ENCODE measurements at places on chromosomes 7 and 10.

- no peak overlapping the region for H3K4me3 ChIP-seq
- no peak overlapping the region for H3K27ac ChIP-seq
- H3K4me1 ChIP-seq, result no peaks in the 10 kb centered on the region
- DNase-seq, result no peak
Observed at GRCh38 chr10:6786579-6787031, 206.5 kb upstream of the PRKCQ start.

- H3K27ac ChIP-seq, result no peak overlapping the region
- no peaks in the 10 kb centered on the region for H3K4me1 ChIP-seq
- no peak for DNase-seq
- no peaks in the 10 kb centered on the region for H3K36me3 ChIP-seq
Observed at GRCh38 chr10:55019439-55019838, 218.4 kb upstream of the PCDH15 start.

DNA sequence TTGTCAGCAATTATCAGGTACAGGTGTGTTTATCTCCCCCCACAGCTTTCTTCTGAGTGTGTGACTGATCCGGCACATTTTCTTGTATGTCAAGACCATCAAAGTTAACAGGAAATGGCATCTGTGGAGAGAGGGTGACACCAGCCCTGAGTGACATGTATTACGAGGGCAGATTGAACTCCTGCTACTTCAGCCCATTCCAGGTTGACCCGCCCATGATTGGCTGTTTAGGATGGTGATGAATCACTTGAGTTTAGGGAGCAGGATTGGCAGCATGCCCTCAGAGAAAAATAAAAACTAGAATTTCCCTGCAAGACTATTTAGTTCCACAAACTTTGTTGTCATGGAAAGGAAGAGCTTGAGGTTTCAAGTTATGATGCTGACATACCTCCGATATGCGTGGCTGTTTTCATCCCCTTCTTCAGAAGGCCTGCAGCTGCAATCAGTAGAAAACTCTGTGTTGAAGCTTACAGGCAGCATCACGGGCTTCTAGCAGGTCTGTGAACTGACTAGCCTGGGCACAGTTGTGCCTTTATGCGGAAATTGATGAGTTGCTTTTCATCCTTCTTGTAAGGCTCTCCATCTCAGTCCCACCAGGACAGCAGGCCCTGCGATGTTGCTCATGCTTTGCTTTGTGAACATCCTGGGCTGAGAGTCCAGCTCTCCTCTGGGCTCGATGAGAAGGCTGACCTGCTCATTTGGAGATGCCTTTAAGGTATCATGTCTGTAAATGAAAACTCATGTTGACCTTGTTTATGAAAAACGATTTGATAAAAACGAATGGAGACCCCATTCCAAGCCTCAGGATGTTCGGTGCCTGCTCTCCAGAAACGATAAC, 8.0 kb upstream of the CELF2 start:
- H3K4me1 ChIP-seq, result no peaks in the 10 kb centered on the region
- no peak overlapping the region for H3K27ac ChIP-seq
- H3K27me3 ChIP-seq, result peaks cover 4% of the 10 kb centered on the region
- no peak for DNase-seq
- H3K36me3 ChIP-seq, result no peaks in the 10 kb centered on the region

DNA sequence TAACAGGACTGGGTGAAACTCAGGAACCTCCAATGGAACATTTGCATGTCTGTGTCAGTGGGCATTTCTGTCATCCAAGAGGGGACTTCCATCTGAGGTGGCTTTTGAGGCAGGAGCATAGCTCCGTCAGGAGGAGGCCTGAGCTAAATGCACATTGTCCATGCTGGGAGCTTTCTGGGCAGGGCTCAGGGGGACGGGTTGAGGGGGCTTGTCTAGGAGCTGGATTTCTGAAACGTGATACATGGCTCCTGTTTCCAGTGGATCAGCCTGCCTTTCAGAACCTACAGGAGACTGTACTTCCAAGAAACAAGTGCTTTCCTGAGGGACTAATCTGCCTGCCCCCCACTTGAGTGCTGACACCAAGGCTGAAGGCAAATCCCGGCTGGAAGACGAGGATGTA, 40.5 kb upstream of the GDF10 start:
- no peaks in the 10 kb centered on the region for H3K36me3 ChIP-seq
- H3K4me1 ChIP-seq, result no peaks in the 10 kb centered on the region
- DNase-seq, result no peak
- H3K27ac ChIP-seq, result no peak overlapping the region
- H3K27me3 ChIP-seq, result no peaks in the 10 kb centered on the region

DNA sequence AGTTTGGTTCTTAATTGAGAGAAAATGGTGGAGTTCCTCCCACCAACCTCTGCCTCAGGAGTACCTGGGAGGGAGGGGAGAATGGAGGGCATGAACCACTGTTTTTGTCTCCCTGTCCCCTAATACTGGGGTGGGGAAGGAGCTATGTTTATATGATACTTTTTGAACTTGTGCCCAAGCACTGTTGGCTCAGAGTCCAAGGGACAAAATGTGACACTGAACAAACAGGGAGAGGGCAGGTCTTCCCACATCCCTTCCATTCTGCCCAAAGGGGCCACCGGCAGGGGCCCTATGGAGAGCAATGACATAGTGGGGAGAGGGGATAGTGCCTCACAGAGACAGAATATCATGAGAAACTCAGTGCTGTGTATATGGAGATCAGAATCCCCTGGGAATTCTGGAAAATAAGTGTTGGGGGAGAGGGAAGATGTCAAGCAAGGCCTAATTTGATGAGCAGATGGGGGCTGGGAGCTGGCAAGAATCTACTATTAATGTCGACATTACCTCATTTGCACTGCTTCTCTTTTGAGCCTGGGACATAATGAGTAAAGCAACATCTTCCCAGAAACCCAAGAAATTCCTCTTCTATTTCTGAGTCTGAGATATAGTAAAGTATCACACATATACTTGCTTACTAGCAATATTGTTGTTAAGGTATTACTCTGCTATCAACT, 180.6 kb downstream of the CYP26A1 start:
- H3K27me3 ChIP-seq, result no peaks in the 10 kb centered on the region
- peak overlapping the region; percentile 59 for H3K27ac ChIP-seq
- peaks cover 6% of the 10 kb centered on the region for H3K4me1 ChIP-seq

GRCh38 chr10:83617172-83617571, 522.1 kb upstream of the GHITM start:
- no peaks in the 10 kb centered on the region for H3K27me3 ChIP-seq
- no peaks in the 10 kb centered on the region for H3K36me3 ChIP-seq
- no peaks in the 10 kb centered on the region for H3K4me1 ChIP-seq
- no peak overlapping the region for H3K27ac ChIP-seq
- DNase-seq, result no peak

DNA sequence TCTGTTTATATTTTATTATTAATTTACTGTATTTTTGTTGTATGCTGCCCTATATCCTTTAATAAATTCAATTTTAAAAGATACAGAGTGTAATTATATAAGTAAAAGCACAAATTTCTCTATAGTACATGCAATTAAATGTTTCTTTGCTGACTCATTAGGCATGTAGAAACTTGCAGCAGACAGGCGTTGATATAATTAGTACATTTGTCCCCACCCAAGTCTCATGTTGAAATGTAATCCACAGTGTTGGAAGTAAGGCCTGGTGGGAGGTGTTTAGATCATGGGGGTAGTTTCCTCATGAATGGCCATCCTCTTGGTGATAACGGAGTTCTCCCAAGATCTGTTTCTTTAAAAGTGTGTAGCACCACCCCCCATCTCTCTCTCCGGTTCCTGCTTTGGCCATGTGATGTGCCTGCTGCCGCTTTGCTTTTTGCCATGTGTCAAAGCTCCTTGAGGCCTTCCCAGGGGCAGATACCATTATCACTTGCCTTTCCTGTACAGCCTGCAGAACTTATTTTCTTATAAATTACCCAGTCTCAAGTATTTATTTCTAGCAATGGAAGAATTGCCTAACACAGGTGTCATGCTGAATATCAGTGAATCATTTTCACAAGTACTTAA, 63.7 kb downstream of the TSPAN12 start:
- H3K27ac ChIP-seq, result no peak overlapping the region
- H3K27me3 ChIP-seq, result no peaks in the 10 kb centered on the region
- peaks cover 2% of the 10 kb centered on the region for H3K36me3 ChIP-seq
- H3K4me3 ChIP-seq, result no peak overlapping the region

GRCh38 chr10:48902096-48902495, 37.5 kb downstream of the LRRC18 start:
- no peak overlapping the region for H3K4me3 ChIP-seq
- no peaks in the 10 kb centered on the region for H3K27me3 ChIP-seq
- DNase-seq, result no peak

DNA sequence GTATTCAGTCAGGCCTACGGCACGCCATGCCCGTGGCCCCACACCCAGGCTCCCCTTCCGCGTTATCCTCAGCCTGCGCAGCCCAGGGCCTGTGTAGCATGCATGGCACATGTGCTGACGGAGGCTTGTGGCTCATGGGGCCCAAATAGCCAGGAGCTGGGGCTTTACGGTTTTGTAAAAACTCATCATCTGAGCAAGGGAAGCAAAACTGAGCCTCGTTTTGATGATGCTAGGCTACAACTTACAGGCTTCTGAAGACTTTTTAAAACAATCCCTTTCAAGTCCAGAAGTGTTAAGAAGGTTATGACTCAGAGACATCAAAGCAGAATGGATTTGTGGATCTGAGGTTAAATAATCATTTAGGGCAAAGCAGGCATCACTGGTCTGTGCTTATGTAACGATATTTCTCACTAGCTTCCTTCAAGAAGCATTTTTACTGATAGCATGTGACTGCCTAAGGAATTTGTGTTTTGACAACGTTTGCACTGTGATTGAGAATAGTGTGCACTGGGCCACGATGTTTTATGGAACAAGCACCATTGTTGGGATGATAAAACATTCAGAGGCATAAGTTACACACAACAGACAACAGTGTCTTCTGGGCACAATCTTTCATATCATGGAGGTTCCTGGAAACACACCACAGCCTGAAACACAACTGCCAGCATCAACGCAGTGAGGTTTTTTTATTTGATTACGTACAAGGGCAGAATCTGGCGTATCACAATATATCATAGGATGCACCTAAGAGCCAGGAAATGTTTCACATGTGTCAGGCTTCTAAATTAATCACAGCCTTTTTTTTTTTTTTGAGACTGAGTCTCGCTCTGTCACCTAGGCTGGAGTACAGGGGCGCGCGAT, 274.3 kb downstream of the CCDC3 start:
- no peaks in the 10 kb centered on the region for H3K36me3 ChIP-seq
- no peaks in the 10 kb centered on the region for H3K4me1 ChIP-seq
- H3K4me3 ChIP-seq, result no peak overlapping the region
- no peak for DNase-seq

- no peaks in the 10 kb centered on the region for H3K36me3 ChIP-seq
- H3K27ac ChIP-seq, result no peak overlapping the region
- H3K4me3 ChIP-seq, result no peak overlapping the region
- H3K4me1 ChIP-seq, result no peaks in the 10 kb centered on the region
- no peaks in the 10 kb centered on the region for H3K27me3 ChIP-seq
Observed at GRCh38 chr7:51545131-51545530, 228.5 kb upstream of the COBL start.

- no peaks in the 10 kb centered on the region for H3K4me1 ChIP-seq
- no peak for DNase-seq
- peaks cover 25% of the 10 kb centered on the region for H3K36me3 ChIP-seq
- H3K4me3 ChIP-seq, result no peak overlapping the region
Observed at GRCh38 chr7:22137466-22137865, 191.8 kb upstream of the CDCA7L start.

GRCh38 chr10:75654772-75655171, 223.3 kb downstream of the LRMDA start:
- H3K27ac ChIP-seq, result no peak overlapping the region
- H3K27me3 ChIP-seq, result no peaks in the 10 kb centered on the region

DNA sequence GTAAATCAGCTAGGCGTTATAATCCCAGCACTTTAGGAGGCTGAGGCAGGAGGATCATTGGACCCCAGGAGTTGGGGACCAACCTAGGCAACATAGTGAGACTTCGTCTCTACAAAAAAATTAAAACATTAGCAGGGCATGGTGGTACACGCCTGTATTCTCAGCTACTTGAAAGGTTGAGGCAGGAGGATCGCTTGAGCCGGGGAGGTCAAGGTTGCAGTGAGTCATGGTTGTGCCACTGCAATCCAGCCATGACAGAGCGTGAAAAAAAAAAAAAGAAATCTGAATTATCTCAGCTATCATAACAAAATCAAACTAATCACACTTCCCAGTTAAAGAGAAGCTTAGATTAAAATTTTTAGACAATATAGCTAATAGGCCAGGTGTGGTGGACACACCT, 35.3 kb downstream of the ATAD1 start:
- H3K4me1 ChIP-seq, result peaks cover 4% of the 10 kb centered on the region
- H3K27ac ChIP-seq, result no peak overlapping the region
- peaks cover 3% of the 10 kb centered on the region for H3K36me3 ChIP-seq

- no peak overlapping the region for H3K4me3 ChIP-seq
- no peaks in the 10 kb centered on the region for H3K27me3 ChIP-seq
- no peaks in the 10 kb centered on the region for H3K4me1 ChIP-seq
- H3K27ac ChIP-seq, result no peak overlapping the region
Observed at GRCh38 chr10:95056744-95057363, 12.4 kb downstream of the CYP2C8 start.

GRCh38 chr7:19327018-19327417, 181.8 kb upstream of the FERD3L start:
- H3K4me1 ChIP-seq, result no peaks in the 10 kb centered on the region
- no peaks in the 10 kb centered on the region for H3K27me3 ChIP-seq
- DNase-seq, result no peak
- no peak overlapping the region for H3K27ac ChIP-seq
- no peaks in the 10 kb centered on the region for H3K36me3 ChIP-seq

- no peak for DNase-seq
- no peaks in the 10 kb centered on the region for H3K4me1 ChIP-seq
- no peak overlapping the region for H3K27ac ChIP-seq
- H3K4me3 ChIP-seq, result no peak overlapping the region
- no peaks in the 10 kb centered on the region for H3K27me3 ChIP-seq
Observed at GRCh38 chr10:112201334-112201733, 17.8 kb upstream of the GPAM start.

- H3K27ac ChIP-seq, result no peak overlapping the region
- H3K36me3 ChIP-seq, result no peaks in the 10 kb centered on the region
- H3K4me3 ChIP-seq, result no peak overlapping the region
- no peak for DNase-seq
- no peaks in the 10 kb centered on the region for H3K4me1 ChIP-seq
- no peaks in the 10 kb centered on the region for H3K27me3 ChIP-seq
Observed at GRCh38 chr7:84025332-84025927, 169.2 kb downstream of the SEMA3A start.

- no peak overlapping the region for H3K27ac ChIP-seq
- H3K27me3 ChIP-seq, result no peaks in the 10 kb centered on the region
- no peak overlapping the region for H3K4me3 ChIP-seq
- H3K4me1 ChIP-seq, result peaks cover 6% of the 10 kb centered on the region
- DNase-seq, result no peak
Observed at GRCh38 chr7:1024331-1024841, 20.0 kb upstream of the GPR146 start.

DNA sequence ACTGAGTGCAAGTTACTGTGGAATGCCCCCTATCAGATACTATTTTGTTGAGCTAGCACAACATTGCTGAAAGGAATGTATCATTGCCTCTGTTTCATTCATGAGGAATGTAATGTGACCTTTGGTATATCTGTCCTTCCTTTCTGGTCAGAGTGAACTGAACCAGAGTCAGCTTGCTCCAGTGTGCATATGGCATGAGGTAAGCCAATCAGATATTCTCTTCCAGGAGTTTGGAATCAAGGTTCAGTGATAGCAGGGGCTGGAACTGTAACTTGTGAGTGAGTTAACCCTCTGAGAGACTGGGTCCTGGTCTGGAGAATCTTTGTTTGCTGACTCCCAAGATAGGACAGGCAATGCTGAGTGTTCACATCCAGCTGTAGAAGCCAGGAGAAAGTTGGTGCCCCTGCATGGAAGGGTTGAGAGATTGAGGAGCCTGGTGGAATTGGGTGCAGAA, 45.3 kb upstream of the OSBPL3 start:
- H3K4me1 ChIP-seq, result no peaks in the 10 kb centered on the region
- H3K27ac ChIP-seq, result no peak overlapping the region
- no peak overlapping the region for H3K4me3 ChIP-seq
- no peaks in the 10 kb centered on the region for H3K36me3 ChIP-seq
- no peaks in the 10 kb centered on the region for H3K27me3 ChIP-seq

All from liver (tissue), 10 donors.